ENCODE measurements at places on chromosomes 2 and 18. TPM values are rescaled to one million over a fixed set of nuclear protein-coding genes. Genes with fewer than 3 reads are reported as not detected.

DNA sequence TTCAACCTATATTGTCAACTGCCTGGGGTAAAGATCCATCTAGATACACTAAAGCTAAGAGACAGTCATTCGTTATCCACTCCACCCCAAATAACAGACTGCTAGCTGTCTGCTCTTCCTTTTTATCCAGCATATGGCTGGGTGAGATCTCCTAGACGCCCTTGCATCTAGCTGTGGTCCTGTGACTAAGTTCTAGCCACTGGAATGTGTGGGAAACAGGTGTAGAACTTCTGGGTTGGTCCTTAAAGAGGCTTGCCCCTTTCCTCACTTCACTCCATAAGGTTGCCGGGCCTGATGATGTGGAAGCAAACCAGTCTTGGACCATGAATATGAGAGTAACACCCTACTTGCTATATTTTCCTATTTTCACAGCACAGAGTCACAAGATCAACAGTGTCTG, 3.2 kb downstream of the COA5 start:
- no peaks in the 10 kb centered on the region for H3K27me3 ChIP-seq
- peaks cover 39% of the 10 kb centered on the region for H3K36me3 ChIP-seq
- H3K4me1 ChIP-seq, result peaks cover 45% of the 10 kb centered on the region
- no peak overlapping the region for H3K27ac ChIP-seq

Gene HSPE1
- 217 TPM for total RNA-seq

DNA sequence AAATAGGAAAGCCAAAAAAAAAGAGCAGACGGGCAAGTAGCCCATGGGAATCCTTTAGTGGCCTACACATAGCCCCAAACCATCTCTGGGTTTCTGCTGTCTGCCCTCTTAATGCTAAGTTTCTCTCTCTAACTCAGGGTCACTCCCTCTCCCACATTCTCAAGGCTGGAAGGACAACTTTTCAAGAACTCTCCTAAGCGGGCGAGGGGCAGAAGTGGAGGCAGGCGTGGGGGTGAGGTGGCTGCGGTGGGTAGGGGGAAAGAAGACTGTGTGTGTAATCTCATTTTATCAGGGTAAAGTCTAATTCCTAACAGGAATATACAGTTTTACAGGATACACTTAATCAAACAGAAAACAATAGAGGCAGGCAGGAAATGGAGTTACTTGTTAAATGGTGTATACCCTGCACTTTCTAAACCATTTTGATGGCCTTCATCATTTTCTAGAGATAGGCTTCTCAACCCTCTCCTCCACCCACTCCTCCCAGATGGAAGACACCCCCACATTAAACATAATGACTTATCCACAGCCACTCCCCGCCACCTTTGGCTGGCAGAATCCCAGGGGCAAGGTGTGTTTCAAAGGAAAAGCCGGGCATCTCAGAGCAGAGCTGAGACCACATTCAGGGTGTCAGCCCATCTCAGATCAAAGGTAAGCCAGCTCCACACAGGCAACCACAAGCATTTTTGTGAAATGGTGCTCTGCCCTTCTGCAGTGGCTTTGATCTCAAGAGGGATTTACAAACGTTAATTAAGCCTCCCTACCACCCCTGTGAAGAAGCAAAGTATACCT, 6.8 kb downstream of the SMAD7 start:
- H3K4me3 ChIP-seq, result no peak overlapping the region
- H3K36me3 ChIP-seq, result peaks cover 34% of the 10 kb centered on the region
- no peak overlapping the region for H3K27ac ChIP-seq
- DNase-seq, result no peak
- peaks cover 90% of the 10 kb centered on the region for H3K4me1 ChIP-seq

GRCh38 chr2:237122214-237122666, 36.6 kb downstream of the COPS8 start:
- DNase-seq, result no peak
- peaks cover 13% of the 10 kb centered on the region for H3K4me1 ChIP-seq
- H3K27me3 ChIP-seq, result no peaks in the 10 kb centered on the region
- H3K36me3 ChIP-seq, result no peaks in the 10 kb centered on the region

GRCh38 chr2:204695506-204695905, 150.2 kb downstream of the PARD3B start:
- H3K4me1 ChIP-seq, result no peaks in the 10 kb centered on the region
- DNase-seq, result no peak
- H3K27me3 ChIP-seq, result no peaks in the 10 kb centered on the region
- H3K27ac ChIP-seq, result no peak overlapping the region
- H3K4me3 ChIP-seq, result no peak overlapping the region

DNA sequence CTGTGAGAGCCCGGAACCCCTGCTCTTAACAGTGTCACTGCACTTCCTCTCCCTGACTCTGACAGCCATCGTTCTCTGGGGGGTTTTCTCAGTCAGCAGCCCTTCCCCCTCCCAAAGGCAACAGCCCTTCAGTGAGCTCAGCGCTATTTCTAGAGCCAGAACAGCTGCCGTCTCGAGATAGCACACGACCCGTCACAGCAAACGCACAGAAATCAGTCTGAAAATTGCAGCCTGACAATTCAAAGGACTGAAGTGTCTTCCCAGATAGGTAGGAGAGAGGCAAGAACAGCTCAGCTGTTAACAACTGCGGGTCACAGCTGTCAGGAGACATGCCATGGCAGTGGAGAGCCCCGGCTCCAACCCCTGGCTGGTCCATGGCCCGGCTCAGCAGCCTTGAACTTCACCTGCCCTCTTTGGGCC, 45.4 kb downstream of the ST8SIA5 start:
- no peaks in the 10 kb centered on the region for H3K27me3 ChIP-seq
- no peak overlapping the region for H3K4me3 ChIP-seq
- no peak for DNase-seq

DNA sequence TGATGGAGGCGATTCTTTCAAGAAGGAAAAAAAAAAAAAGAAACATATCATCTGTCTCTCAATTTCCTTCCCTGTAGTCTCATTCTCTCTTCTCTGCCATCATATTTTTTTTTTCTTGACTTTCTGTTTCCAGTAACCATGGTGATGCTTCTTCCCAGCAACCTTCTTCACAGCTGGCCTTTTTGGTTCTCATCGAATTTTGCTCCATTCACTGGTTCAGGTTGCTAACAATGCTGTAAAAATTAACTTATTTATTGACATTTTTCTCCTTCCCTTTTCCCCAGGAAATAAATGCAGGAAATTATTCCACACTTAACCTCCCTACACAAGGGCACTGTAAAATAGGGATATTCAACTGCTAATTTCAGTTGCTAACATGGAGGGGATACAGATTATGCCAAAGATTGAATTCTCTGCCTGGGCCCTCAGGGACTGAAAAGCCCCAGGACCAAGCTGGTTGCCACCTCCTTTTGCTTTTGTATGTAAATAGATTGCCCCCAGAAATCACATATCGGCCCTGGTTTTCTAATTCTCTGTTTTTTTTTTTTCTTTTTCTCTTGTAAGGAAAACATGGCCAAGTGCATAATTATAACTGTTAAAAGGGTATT, 154.7 kb downstream of the MAP2 start:
- H3K4me3 ChIP-seq, result no peak overlapping the region
- H3K27ac ChIP-seq, result no peak overlapping the region
- no peaks in the 10 kb centered on the region for H3K27me3 ChIP-seq

- H3K4me3 ChIP-seq, result no peak overlapping the region
- no peak overlapping the region for H3K27ac ChIP-seq
- no peaks in the 10 kb centered on the region for H3K36me3 ChIP-seq
- H3K4me1 ChIP-seq, result peaks cover 4% of the 10 kb centered on the region
- DNase-seq, result no peak
Observed at GRCh38 chr2:222290736-222291484, 7.9 kb downstream of the PAX3 start.

Gene NT5DC4
- total RNA-seq, result not detected

DNA sequence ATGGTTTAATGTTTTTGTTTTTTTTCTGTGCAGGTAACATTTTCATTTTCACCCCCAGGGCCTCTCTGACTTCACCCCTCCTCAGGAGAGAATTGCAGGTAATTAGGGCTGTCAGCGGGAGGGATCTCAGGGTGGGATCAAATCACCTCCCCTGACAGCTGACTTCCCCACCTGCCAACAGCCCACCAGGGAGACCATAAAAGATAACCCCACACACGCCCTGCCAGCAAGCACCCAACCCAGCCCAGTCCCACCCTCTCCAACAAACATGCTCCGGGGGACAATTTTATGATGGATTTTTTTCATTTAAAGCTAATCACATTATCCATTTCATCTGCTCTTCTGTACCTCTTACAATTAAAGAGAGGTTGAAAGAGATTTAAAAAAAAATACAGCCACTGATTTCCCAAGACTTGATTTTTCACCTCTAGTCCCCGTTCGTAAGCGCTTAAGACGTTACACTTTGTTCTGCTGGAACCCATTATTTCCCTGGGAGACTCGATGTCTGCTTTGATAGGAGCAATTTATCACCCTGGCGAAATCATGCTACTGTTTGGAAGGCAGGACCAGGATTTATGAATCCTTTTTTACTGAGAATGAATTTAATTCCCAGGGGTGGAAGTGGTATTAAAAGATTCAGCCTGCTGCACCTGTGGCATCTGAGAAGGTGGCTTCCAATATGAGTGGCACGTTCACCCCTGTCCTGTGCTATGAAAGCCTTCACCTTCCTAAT, 232.9 kb upstream of the ID2 start:
- H3K27ac ChIP-seq, result no peak overlapping the region
- no peak overlapping the region for H3K4me3 ChIP-seq
- H3K4me1 ChIP-seq, result peaks cover 4% of the 10 kb centered on the region
- no peaks in the 10 kb centered on the region for H3K27me3 ChIP-seq

- no peak overlapping the region for H3K4me3 ChIP-seq
- H3K27me3 ChIP-seq, result no peaks in the 10 kb centered on the region
- peaks cover 31% of the 10 kb centered on the region for H3K4me1 ChIP-seq
- no peak for DNase-seq
- H3K36me3 ChIP-seq, result no peaks in the 10 kb centered on the region
Observed at GRCh38 chr18:76972846-76973519, 150.6 kb downstream of the ZNF236 start.

DNA sequence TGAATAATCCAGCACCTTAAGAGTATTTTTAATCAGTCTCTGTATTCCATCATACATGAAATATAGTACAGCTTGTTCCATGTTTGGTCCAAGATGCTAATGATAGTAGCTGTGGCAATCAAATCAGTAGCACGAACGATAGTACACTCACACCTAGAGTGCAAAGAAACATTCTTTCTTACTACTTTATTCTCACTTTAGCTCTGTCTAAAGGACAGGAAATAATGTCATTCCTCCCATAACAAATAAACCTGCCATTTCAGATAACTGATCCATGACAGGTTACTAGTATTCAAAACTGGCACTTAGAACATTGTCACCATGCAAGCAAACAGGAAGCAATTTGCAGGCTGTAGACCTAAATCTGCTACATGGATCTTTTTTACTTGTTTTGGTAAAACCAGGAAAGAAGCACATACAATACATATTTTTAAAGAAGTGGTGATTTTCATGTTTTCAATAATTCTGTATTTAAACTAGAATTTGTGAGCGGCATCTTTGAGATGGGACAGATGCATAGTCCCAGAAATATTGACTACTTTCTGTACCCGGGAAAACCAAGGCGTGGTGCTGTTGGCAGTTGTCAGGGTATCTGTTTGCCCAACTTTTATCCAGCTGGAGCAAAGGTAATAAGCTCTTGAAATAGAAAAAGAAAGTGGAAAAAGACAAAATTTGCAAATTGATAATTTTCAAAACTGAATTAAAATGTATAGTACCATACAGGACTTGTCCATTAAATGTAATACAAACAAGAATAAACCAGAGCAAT, 49.5 kb downstream of the IKZF2 start:
- no peak overlapping the region for H3K27ac ChIP-seq
- H3K36me3 ChIP-seq, result no peaks in the 10 kb centered on the region
- peaks cover 17% of the 10 kb centered on the region for H3K4me1 ChIP-seq
- no peaks in the 10 kb centered on the region for H3K27me3 ChIP-seq
- no peak for DNase-seq

Gene FAM124B
- total RNA-seq, result 2.7 TPM

Gene SPC25
- total RNA-seq, result 11.7 TPM

DNA sequence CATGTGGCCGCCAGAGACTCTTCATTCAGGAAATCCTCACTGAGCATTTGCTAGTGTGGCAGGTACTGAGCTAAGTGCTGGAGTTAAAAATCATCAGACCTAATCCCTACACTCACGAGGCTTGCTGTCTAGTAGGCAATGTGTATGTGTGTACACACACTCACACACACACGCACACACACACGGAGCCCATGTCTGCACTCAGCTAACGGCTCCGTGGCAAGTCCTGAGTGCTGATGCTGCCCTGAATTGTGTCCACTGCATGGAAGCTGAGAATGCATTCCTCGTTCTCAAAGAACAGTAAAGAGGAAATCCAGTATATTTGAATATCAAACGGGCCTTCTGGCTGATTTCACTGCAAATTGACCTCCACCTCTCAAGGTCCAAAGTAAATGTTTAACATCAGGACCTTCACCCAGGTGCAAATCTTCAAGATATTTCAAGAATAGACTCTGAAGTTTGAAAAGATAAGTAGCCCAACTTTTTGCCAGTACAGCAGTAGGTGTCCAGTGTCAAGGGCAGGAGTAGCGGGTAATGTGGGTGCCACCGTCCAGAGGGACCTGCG, 136.1 kb upstream of the TTC39C start:
- no peak for DNase-seq
- peaks cover 60% of the 10 kb centered on the region for H3K36me3 ChIP-seq
- no peak overlapping the region for H3K27ac ChIP-seq
- no peaks in the 10 kb centered on the region for H3K27me3 ChIP-seq
- H3K4me3 ChIP-seq, result no peak overlapping the region

DNA sequence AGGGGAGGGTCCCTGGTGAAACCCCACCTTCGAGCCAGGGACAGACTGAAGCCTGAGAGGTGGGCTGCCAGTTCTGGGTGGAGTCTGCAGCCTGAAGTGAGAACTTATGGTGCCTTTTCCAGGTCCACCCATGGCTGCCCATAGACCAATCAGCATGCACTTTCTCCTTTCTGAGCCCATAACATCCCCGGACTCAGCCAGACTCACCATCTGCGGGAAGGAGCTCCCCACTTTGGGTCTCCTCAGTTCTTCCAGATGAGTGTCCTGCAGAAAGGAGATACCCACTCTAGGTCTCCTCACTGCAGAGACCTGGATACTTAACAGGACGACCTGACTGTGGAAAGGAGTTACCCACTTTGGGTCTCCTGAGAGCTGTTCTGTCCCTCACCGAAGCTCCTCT, 1673.4 kb upstream of the TMEFF2 start:
- H3K27ac ChIP-seq, result no peak overlapping the region
- DNase-seq, result no peak
- H3K4me3 ChIP-seq, result no peak overlapping the region
- no peaks in the 10 kb centered on the region for H3K4me1 ChIP-seq
- H3K27me3 ChIP-seq, result no peaks in the 10 kb centered on the region

Gene CPO
- total RNA-seq, result not detected

GRCh38 chr2:95380280-95380679, 22.2 kb upstream of the FAHD2A start:
- H3K4me3 ChIP-seq, result no peak overlapping the region
- H3K4me1 ChIP-seq, result peaks cover 10% of the 10 kb centered on the region
- no peak for DNase-seq
- H3K27me3 ChIP-seq, result no peaks in the 10 kb centered on the region
